ENCODE measurements at places on chromosomes 4 and X.

DNA sequence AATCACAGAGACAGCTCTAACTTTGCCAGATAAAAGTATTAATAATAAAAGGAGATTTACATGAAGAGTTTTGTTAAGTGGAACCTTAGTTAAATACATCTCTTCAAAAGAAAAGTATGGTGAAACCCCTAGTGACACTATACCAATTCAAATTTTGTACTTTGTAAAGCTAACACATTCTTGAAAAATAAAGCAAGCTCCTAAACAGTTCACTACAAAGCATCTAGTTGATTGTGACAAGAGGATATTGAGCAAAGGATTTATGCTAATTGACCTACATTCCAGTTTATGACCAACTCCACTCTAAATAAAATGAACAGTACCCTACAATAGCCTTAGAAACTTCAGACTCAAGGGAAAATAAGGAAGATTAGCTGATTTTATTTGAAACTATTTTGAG lies 69.4 kb upstream of the WDR17 start:
- no peak for DNase-seq

GRCh38 chrX:17459008-17459611 lies 84.1 kb downstream of the NHS start:
- DNase-seq = no peak

DNA sequence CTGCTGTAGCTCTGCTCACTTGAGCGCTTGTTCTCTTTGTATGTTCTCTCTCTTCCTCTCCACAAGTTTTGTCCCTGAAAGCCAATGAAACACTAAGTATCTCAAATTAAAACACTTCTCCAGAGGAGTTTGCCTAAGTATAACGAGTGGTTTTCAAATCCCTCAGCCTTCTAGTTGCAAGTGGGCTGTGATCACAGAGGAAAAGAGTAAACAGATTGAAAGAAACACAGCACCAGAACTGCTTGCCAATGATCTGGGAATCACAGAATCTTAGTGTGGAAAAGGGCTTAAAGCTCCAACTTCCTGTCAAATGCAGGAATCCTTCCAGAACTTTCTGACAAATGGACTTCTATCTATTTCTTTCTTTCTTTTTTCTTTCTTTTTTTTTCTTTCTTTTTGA lies 4.8 kb upstream of the PRSS12 start:
- DNase-seq = no peak

- no peak for DNase-seq
Measured at GRCh38 chrX:10577853-10578252, 42.5 kb downstream of the MID1 start.

DNA sequence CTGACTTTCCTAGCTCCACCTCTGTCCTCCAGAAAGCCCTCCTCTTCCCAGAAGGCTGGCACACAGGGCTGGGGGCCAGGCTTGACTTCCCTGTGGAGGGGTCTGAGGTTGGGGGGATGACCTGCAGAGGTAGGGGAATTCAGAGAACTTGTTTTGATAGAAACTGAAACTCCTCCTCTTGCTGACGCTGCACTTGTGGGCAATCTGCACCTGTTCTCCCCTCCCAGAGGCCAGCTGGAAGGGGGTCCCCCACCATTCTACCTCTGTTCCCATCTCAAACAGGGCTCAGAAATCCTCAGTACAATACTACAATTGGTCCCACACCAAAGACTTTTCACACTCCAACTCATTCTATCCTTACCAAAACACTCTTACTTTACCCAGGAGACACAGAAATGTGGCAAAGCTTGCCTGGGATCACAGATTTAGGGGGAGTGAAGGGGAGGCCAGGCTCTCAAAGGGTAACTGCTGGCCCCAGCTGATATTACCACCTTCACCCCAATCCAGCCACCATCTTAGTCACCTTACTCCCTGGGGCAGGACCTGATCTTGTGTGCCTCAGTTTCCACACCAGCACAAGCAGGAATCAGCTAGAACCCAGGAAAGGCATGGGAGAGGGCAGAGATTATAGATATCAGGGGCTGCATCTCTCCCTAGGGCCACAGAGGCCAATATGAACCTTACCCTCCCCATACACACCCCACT lies 18.5 kb downstream of the OTUD5 start:
- no peak for DNase-seq

Data from stimulated activated CD8-positive, alpha-beta memory T cell treated with anti-CD3 and anti-CD28 coated beads, Interleukin-2, amount 100 ng/mL, for 1 hour (primary cell).